ENCODE measurements at places on chromosomes 7 and 10.

- no peak for DNase-seq
Measured at GRCh38 chr10:79431428-79431827, 14.0 kb downstream of the ZCCHC24 start.

GRCh38 chr10:5910323-5911100 lies 20.5 kb downstream of the FBH1 start:
- DNase-seq: no peak

GRCh38 chr7:128164061-128164954 lies 76.8 kb upstream of the LEP start:
- DNase-seq: no peak

DNA sequence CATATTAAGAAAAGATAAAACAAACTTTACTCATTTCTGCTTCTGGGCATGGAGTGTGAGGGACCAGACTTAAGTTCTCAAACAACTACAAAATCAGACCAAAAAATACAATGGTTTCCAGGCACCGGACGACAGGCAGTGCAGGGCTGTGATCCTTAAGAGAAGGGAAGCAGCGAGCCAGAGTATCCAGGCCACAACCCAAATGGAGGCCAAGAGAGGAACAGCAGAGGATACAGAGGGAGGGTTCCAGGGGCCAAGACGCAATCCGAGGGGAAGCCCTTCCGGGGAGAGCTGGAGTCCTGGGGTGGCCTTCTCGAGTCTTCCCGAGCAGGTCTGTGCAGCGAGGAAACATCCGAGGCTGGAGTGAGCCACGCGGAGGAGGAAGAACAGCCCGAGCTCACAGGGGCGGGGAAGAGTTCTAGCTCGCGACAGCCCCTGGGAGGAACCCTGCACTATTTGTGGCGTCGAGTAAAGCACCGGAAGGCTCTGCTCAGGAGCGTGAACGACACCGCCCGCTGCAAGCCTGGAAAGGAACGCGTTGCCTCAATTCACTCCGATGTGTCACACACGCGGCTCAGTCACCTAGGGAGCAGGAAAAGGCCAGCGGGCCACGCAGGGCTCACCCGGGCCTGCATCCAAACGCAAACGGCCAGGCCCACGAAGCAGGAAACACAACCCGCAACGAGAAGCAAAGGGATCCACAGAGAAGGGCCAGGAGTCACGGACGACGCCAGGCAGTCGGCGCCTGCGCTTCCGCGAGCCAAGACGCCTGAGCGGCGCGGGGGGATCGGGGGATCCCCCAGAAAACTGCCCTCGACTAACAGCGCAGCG lies 933 bp upstream of the RNF32 start:
- DNase-seq: no peak

- DNase-seq: no peak
Measured at GRCh38 chr7:159102681-159103381, 41.8 kb downstream of the VIPR2 start.

GRCh38 chr7:87411186-87411585 lies 64.3 kb downstream of the ABCB4 start:
- DNase-seq: no peak

DNA sequence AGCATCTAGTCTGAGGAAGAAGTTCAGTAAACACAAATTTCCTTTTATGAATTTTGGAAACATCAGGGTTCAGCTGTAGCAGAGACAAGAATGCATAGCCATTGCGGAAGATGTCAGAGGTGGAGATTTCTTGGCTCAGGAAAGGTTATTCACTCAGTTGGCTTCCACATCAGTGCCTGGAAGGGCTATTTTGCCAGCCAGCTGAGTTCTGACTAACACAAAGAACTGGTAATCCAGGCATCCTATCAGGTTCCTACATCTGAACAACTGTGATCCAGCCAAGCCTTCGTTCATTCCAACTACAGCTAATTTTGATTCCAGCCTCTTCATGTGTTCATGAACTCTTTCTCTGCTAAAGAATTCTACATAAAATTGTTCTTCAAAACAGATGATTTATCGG lies 965.6 kb downstream of the XPNPEP1 start:
- no peak for DNase-seq

GRCh38 chr7:47478017-47478344 lies 103.9 kb downstream of the TNS3 start:
- no peak for DNase-seq

DNA sequence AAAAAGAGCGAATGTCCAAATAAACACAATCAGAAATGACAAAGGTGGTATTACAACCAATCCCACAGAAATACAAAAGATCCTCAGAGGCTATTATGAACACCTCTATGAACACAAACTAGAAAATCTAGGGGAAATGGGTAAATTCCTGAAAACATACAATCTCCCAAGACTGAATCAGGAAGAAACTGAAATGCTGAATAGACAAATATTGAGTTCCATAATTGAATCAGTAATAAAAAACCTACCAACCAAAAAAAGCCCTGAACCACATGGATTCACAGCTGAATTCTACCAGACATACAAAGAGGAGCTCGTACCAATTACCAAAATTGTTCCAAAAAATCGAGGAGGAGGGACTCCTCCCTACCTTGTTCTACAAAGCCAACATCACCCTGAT lies 56.1 kb upstream of the ZNF800 start:
- DNase-seq: no peak

- no peak for DNase-seq
Measured at GRCh38 chr7:92722541-92722940, 113.8 kb downstream of the CDK6 start.

DNA sequence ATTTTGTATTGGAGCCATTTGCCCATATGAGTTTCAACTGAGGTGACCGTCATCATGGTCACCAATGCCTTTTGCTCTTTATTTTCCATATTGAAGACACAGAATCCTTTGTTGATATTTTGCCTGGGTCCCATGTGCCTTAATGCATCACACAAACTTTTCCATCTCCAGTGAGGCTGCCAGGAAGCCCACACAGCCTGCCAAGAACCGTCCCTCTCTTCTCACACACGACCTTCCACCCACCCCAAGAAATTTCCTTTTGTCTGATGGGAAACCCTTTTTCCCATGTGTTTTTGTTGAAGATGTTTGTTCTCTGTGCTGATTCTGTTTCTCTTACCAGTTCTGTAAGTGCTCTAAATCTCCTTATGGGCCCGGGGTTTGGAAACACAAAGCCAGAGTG lies 168.9 kb downstream of the CSTF2T start:
- DNase-seq: no peak

- no peak for DNase-seq
Measured at GRCh38 chr10:54587971-54588370, 213.1 kb downstream of the PCDH15 start.

DNA sequence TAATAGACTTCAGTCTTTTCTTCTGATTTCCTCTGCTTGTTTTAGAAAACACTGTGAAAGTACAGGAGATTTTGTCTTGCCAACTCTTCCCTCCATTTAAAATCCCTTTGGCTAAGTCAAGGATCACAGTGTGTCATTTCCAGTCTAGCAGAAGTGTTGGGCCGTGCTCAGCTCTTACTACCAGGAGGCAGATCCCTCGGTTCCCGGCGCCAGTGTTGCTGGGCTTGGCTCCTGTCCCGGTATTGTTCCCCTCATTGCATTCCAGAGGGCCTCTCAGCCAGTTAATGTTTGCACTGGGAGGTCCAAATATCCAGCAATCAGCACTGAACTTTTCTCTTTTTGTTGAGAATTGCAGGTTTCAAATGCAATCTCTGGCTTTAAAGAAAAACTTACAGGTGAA lies 612.1 kb upstream of the MGMT start:
- no peak for DNase-seq

GRCh38 chr7:113804475-113805095 lies 114.2 kb downstream of the PPP1R3A start:
- no peak for DNase-seq

DNA sequence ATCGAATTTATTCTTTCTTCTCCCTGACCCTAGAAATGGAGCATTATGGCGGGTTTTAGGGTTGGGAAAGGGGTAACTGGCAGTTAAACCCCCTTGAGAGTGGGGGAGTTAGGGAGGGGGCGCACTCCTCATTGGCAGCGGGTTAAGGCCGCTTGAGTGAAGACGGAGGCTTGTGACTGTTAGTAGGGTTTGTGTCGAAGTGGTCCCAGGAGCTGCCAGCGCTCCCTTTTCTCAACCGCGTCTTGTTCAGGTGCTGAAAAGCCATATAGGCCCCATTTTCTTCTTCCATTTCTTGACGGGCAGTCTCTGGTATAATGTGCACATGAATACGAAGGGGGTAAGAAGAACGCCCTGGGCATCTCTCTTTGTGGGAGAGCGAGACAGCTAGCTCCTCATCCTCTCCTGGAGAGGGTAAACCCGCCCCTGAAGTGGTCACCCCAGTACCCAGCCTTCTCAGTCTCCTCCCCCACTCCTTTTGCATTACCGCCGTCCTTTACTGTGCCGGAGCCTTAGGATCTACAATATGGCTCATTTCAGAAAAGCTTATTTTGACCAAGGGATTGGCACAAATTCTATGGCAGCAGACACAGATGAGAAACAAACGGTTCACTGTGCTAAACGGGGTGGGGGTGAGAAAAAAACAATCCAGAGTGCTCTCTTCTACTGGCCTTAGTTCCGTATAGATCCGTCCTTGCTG lies 836 bp downstream of the KMT2E start:
- no peak for DNase-seq

DNA sequence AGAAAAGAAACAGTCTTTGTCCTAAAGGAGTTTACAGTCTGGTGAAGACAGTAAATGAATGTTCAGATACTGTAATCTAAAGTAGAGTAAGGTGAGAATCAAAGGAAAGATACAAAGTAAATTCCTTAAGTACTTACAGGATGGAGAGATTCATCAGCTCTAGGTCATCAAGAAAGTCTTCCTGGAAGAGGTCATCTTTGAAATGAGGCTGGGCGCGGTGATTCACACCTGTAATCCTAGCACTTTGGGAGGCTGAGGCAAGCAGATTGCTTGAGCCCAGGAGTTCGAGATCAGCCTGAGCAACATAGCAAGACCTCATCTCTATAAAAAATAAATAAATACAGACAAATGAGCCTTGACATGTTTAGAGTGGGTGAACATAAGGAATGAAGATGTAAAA lies 18.3 kb downstream of the FHIP2A start:
- DNase-seq: no peak

GRCh38 chr10:47383261-47384147 lies 589 bp downstream of the ZNF488 start:
- DNase-seq: no peak

DNA sequence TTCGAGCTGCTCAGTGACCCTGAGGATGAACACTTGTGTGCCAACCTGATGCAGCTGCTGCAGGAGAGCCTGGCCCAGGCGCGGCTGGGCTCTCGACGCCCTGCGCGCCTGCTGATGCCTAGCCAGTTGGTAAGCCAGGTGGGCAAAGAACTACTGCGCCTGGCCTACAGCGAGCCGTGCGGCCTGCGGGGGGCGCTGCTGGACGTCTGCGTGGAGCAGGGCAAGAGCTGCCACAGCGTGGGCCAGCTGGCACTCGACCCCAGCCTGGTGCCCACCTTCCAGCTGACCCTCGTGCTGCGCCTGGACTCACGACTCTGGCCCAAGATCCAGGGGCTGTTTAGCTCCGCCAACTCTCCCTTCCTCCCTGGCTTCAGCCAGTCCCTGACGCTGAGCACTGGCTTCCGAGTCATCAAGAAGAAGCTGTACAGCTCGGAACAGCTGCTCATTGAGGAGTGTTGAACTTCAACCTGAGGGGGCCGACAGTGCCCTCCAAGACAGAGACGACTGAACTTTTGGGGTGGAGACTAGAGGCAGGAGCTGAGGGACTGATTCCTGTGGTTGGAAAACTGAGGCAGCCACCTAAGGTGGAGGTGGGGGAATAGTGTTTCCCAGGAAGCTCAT lies 1.1 kb downstream of the DDIT4 start:
- no peak for DNase-seq

GRCh38 chr10:99513061-99513460 lies 19.7 kb upstream of the NKX2-3 start:
- DNase-seq: no peak
